ENCODE measurements at places on chromosomes 16 and 17. TPM values are rescaled to one million over a fixed set of nuclear protein-coding genes. Genes with fewer than 3 reads are reported as not detected.

GRCh38 chr17:13626703-13627102 is 25.0 kb upstream of the HS3ST3A1 start:
- no peak for DNase-seq

DNA sequence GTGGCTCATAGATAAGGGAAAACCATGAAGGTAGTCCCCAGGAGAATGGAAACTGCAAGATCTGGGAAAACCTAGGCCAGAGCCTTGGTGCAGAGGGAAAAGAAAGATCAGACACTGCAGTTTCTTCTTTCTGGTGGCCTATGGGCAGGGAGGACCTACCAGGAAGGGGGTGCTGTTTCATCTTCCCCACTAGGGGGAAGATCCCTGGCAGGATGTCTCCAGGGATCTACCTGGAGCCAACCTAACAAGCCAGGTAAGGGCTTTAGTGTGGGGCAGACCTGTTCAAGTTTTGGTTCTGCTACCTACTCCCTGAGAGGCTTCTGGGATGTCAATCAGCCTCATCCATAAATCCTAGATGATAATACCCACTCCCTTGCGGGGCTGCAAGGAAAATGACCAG is 21.4 kb downstream of the TOM1L2 start:
- no peak for DNase-seq

The UTS2R gene
- not detected for total RNA-seq

- DNase-seq = no peak
These were observed 14.2 kb downstream of the CDRT4 start for GRCh38 chr17:15453246-15453645.

The LRRC46 gene
- total RNA-seq = 0.18 TPM

- DNase-seq = no peak
These were observed 8.3 kb upstream of the LPCAT2 start for GRCh38 chr16:55500530-55501011.

The ACSF3 gene
- 21.1 TPM for total RNA-seq

GRCh38 chr16:56988948-56989945 is at the start of gene NLRC5:
Gene NLRC5, plus strand, starts transcription at chr16:56989557. Its CDS starts 31,156 bp downstream, at chr16:57020713.
- peak; percentile 36 for DNase-seq

The KRT12 gene
- not detected for total RNA-seq

DNA sequence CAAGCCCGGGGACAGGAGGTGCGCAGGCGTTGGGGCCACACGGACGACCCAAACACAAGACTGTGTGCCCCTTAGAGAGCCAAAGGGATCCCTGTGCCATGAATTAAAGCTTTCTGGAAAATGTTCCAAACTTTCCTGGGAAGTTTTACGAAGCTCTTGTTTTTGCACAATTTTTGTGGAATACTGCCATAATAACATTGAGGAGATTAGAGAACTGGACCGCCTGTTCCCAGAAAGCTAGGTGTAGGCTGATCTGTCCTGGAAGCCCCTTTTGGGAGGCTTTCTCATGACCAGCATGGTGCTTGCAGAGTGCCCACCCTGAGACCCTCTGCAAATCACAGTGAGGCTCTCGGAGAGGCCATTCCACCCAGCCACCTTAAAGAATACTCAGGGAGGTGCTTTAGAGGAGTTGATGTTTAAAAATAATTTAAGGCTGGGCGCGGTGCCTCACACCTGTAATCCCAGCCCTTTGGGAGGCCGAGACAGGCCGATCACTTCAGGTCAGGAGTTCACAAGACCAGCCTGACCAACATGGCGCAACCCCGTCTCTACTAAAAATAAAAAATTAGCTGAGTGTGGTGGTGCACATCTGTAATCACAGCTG is 1.1 kb downstream of the KDM8 start:
- no peak for DNase-seq

GRCh38 chr16:2883458-2883908 is 468 bp downstream of the FLYWCH2 start:
- DNase-seq = no peak

DNA sequence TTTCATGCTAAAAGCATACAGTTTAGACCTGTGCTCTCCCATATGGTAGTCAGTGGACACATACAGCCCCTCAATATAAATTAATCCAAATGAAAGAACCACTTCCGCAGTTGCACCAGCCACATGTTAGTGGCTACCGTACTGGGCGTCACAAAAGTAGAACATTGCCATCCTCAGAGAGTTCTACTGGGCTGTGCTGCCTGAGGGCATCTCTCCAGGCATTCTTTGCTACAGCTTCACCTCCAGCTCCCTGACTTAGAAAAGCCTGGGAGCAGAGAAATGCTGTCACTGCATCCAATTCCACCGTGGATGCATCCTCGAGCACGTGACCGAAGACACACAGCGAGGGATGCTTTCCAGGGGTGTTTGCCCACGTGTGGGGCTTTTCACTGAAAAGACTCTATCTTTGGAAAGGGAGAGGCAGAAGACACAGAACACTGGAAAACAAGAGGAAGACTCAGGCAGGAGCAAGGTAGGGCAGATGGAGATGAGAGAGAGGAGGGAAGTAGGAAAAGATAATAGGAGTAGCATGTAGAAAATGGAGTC is 86.4 kb downstream of the GAS7 start:
- no peak for DNase-seq

DNA sequence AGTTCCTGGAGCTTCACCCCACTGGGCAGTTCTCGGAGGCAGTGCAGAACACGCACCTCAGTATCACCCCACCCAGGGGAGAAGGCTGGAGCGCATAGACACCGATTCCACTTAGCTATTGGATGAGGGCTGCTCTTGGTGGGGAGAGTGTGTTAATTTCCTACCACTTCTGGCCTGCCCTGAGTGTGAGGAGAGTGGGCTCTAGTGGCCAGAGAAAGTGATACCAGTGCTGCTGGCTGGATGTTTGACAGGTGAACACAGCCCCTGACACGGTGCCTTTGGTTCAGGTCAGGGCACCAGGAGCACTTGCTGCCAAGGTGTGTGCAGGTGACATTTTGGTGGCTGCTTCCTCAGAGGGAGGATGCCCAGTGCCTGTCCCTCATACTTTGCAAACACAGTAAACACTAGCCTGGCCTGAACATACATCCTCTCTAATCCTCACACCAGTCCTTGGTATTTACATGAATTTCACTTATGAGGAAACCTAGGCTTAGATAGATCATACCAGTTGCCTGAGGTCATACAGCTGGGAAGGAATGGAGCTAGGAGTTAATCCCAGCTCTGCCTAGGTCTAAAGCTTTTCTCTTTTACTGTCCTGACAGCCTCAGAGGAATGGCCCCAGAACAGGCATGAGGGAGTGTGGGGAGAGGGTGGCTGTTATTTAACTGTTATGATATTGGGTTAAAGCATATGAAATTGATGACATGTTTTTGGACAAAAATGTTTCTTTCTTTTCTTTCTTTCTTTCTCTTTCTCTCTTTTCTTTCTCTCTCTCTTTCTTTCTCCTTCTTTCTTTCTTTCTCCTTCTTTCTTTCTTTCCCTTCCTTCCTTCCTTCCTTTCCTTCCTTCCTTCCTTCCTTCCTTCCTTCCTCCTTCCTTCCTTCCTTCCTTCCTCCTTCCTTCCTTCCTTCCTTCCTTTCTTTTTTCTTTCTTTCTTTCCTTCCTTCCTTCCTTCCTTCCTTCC is 21.0 kb upstream of the ITGAX start:
- no peak for DNase-seq

DNA sequence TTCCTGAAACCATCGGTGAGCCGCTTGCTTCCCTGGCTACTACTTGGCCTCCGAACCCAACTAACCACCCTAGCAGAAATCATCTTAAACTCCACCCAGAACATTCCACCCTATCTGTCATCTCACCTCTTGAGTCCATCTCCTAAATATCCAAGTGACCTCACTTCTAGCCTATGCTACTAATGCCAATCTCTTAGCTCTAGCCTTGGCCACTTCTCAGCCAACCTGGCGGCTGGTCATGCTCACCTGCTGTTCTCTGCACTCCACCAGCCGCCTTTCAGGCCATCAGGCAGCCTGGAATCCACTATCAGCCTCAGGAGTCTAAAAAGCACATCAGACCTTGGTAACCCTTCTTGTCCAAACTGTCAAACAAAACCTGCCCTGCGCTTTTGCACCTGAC is 11.9 kb upstream of the CYTH1 start:
- DNase-seq = no peak

GRCh38 chr16:46897471-46897870 is 13.3 kb downstream of the GPT2 start:
- no peak for DNase-seq

DNA sequence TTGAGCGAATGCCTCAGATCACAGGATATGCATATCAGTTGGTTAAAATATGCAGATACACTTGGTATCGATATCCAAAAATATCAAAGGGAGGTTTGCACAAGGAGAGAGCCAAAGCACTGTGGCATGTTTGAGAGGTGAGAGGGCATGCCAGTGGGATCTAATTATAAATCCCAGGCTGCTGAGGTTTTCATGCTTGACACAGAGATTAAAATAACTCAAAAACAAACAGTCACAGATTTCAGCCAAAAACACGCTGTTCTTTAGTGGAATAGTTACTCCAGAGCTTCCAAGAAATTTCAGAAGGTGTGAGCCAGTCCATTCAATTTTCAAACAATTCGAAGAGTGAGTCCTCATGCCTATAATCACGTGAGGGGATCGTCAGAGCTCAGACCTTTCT is 477.9 kb downstream of the SOX9 start:
- DNase-seq = no peak

GRCh38 chr17:9557161-9557755 is 18.4 kb downstream of the STX8 start:
- no peak for DNase-seq

GRCh38 chr17:45170931-45171337 is 9.3 kb downstream of the HEXIM2 start:
- DNase-seq = no peak

DNA sequence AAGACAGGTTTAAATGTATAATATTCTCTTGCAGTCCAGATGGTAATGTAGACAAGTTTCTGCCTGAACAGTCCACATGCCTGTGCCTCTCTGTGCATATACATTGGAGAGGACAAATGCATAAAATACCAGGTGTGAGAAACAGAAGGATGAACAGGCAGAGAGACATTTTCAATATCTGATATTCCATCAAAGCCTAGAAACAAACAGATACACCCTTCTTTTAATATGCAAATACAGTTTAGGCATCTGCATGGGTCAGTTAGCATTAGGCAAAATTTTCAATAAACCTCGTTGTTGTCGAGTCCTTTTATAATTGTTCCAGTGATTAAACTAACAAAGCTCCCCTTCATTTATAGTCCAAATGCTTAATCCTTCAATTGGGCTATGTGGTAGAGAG is 897 bp downstream of the OMG start:
- no peak for DNase-seq

The ITGB3 gene
- total RNA-seq = 0.70 TPM

The GNG13 gene
- total RNA-seq = not detected

GRCh38 chr16:47687694-47688093 is 226.6 kb downstream of the PHKB start:
- no peak for DNase-seq

The TMEM100 gene
- not detected for total RNA-seq

The FSCN2 gene
- total RNA-seq = 2.3 TPM

The KCNH4 gene
- total RNA-seq = 0.09 TPM

DNA sequence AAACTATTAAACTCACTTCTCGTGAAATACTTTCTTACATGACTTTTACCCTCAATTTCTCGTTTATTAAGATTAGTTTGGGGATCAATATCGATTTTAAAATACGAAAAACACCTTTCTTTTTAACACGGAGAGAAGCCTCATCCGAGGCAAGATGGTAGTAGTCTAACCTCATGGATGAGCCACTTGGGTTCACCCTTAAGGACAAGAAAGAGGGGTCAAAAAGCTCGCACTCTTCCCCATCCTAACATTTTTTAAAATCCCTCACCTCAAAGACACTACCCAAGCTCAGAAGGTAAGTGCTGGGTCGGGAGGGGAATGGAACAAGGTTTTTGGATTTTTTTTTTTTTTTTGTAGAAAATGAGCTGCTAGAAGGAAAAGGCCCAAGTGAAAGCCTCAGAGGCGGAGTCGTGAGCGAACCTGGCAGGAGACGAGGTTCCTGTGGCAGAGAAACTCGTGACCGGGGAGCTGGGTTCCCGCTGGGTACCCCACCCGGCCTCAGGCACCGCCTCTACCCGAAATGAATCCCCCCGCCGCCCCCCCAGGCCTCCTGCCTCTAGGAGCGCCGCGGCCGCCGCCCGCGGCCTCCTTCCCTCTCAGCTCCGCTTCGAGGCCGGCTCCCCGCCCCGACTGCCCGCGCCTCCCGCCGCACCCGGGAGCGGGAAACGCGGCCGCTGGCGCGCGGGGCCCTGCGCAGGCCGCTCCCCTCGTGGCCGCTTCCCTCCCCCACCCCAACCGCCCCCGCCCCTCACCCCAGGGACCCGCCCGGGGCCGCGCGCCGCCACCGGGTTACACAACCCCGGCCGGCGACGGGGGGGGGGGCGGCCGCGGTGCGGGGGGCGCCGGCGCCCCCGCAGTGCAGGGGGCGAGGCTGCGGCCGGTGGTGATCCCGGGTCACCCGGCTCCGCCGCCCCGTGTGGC is 1.6 kb downstream of the NUFIP2 start:
- DNase-seq = no peak

The CSH2 gene
- not detected for total RNA-seq

The GRB7 gene
- 25.1 TPM for total RNA-seq

DNA sequence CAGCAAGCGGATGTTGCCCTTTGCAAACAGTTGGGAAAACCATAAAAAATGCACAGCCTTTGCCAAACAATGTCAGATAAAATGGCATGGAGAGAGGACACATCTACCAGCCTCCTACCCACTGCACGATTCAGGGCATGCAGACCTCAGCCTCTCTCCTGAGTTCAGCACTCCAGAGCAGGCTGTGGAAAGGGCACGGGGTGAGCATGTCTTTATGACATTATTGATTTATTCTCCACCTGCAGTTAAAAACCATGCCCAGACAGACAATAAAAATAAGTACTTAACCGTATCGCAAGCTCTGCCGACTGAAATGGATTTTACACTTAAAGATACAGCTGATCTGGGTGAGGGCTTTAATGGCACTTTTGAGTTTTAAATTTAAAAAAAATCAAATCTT is 127.1 kb downstream of the MAF start:
- DNase-seq = no peak

- no peak for DNase-seq
These were observed 95.2 kb upstream of the AXIN2 start for GRCh38 chr17:65656390-65657250.

DNA sequence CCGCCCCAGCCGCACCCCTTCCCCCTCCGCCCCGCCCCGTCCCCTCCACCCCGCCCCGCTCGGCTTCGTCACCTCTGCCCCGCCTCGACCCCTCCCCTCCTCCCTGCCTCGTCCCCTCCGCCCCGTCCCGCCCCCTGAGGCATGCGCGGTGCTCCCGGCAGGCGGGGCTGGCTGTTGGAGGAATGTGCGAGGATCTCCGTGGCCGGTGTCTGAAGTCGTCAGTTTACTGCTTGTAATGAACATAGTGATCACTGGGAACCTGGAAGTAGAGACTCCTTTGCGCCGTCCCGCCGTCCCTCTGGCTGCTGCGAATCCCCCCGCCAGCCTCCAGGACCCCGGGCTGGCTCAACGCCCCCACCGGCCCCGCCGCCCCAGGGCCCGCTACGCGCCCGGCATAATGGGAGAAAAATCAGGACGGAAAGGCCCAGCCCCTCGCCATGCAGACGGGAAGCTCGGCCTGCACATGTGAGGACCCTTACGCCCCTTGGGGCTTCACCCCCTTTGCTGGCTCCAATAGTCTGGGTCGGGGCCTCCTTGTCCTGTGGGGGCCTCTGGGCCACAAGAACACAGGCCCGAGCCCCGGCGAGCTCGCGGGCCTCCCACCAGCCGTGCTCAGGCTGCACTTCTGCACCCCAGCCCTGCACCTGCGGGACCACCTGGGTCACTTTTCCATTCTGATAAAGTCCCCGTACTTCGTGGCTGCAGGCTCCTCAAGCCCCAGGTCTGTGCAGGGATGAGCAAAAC is 743.1 kb downstream of the KCNJ18 start:
- DNase-seq = no peak

The TERB1 gene
- not detected for total RNA-seq

Measured in esophagus squamous epithelium (tissue), 5 donors.